Left renal pelvis (tissue), 4 donors: ENCODE measurements at places on chromosomes 4 and X.

GRCh38 chr4:146261041-146261440 lies 46.7 kb downstream of the REELD1 start:
- no peak for DNase-seq

DNA sequence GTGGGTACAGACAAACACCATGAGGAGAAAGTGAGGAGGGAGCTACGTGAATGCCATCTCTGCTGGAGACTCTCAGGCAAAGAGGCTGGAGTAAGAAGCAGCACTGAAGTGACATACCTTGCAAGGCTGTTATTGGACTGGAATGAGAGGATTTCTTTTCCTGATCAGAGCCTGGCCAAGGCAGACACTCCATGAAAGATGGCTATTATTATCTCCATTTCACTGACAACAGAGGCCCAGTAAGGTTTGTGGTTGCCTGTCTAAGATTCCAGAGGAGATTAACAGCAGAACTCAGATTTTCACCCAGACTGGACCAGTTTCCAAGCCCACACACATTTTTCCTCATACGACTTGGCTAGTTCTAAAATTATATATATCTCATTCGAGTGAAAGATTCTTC lies 162.0 kb upstream of the EOLA2 start:
- DNase-seq: no peak

GRCh38 chrX:13064599-13065143 lies 20.3 kb upstream of the FAM9C start:
- no peak for DNase-seq

DNA sequence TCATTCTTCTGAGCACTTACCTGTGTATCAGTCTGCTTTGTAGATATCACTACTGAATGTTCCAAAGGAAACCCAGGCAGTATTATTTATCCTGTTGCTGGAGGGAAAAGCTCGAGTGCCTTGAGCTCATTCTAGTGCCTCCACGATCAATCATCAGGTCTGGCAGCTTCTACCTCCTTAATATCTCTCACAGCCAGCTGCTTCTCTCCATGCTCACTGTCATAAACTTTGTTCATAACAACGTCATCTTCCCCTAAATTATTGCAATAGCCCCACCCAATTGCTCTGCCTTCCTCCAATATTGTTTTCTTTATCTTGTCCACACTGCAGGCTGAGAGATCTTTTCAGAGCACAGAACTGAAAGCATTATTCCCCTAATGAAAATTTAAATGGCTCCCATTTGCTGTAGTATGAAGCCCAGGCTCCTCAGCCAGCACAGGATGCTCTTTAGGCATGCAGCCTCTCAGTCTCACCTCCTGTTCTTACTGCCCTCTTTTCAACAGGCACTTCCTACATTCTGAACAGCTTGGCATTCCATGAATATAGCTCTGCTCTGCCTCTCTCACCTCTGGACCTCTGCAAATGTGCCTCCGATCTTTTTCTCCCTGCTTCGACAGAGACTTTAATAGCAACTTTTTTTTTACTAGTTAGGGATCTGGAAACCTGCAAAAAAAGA lies 504.2 kb upstream of the IGFBP7 start:
- DNase-seq: no peak

DNA sequence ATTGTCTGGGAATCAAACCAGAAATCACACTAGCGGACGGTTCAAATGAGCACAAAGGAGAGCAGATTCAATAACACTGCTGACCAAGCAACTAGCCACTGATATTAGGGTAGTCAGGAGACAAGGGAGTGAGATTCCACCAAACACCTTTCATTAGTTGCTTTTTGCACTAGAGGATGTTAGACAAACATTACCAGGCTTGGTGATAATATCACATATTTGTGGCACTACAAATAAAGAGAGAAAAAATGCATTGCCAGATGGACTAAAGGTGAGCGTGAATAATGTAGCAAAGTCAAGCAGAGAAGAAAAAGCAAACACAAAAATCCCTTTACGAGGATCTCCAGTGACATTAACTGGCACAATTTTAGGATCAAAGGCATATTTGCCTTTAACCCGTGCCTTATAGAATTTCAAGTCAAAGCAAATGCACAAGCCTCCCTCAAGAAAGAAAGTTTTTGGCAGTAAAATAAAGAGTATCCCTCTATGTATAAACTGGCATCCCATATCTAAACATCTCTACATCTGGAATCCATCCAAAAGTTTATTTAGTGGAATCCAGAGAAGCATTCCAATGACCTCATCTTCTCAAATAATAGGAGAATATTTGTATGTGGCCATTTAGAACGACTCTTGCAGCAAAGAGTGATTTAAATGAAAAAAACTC lies 290.9 kb downstream of the KCTD8 start:
- no peak for DNase-seq

- no peak for DNase-seq
Measured at GRCh38 chr4:40453912-40454311, 118.8 kb downstream of the CHRNA9 start.

DNA sequence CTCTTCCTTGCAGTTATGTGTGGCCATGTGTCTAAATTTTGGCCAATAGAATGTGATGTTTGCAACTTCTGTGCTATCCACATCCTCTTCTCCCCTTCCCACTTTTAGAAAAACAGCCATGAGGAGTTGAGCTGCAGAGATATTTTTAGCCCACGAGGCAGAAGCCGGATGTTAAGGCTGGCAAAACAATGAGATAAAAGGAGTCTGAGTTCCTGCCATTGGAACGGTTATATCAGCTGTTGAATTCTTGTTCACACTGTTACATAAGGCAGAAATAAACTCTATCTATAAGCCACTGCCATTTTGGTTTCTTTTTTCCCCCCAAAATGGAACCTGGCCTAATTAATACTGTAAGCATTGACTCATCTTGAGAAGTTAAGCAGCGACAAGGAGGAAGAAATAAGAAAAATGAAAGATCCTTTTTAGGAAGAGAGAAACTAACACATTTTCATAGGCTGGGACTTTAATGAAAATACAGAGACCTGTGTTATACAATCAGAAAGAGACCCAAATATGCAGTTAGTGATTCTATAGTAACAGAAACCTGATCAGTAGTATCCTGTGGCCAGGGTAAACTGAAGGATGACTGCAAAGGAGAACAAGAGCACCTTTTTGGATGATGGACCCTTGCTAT lies 200.5 kb downstream of the INPP4B start:
- DNase-seq: no peak

DNA sequence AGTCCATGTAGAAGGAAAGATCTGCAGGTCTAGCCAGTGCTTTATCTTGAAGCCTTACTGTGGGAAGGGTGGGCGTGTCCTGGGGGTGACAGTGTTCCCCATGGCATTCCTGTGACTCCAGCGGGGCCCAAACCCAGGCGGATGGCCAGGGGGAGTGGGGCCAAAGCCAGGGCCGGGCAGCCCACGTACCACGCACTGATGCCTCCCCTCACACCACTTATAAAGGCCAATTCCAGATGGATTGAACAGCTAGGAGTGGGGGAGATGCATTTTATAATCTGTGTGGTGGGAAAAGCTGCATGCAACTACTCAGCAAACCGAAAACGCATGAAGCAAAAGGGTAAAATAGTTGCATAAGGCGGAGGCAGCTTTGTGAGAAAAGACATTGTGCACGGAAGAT lies 36.4 kb downstream of the NELFA start:
- DNase-seq: no peak

- DNase-seq: no peak
Measured at GRCh38 chr4:103008875-103009729, 10.4 kb downstream of the SLC9B1 start.

- DNase-seq: no peak
Measured at GRCh38 chr4:106277140-106277675, 38.8 kb downstream of the TBCK start.

DNA sequence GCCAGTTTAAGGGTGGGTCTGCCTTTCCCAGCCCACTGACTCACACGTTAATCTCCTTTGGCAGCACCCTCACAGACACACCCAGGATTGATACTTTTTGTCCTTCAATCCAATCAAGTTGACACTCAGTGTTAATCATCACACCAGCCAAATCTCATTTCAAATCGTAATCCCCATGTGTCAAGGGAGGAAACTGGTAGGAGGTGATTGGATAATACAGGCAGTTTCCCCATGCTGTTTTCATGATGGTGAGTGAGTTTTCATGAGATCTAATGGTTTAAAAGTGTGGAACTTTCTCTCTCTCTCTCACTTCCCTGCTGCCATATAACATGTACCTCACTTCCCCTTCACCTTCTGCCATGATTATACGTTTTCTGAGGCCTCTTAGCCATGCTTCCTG lies 647.2 kb upstream of the FRG1 start:
- DNase-seq: no peak

DNA sequence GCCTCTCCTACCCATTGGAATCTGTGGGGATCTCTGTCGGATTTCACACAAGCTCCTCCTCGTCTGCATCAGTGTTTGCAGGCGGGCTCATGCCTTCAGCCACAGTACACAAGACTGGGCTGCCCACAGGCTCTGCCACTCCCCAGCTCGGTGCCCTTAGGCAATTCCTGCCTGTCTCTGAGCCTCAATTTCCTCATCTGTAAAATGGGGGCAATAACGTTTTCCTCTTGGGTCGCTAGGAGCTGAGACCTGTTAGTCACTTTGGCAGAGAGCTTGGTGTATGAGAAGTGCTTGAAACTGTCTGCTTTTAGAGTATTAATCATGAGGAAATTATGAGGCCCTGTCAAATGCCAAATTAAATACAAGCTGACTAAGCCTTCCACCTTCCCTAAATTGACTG lies 27.6 kb upstream of the MSX1 start:
- DNase-seq: no peak

DNA sequence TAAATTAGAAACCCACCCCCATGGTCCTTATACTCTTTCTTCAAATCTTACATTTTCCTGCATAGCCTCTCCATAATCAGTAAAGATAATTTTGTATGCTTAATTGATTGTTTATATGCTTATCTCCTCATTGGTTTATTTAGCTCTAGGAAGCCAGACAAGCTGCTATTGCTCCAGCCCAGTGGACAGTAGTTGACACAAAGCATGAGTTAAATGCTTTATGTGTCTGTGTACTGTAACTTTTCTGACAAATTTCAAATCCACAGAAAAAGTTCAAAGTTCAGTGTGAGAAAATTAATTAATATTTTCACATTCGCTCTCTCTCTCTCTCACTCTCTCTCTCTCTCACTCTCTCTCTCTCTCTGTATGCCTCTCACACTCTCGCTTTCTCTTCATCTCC lies 181.7 kb downstream of the GABRB1 start:
- no peak for DNase-seq

GRCh38 chr4:141081921-141082395 lies 51.3 kb downstream of the RNF150 start:
- DNase-seq: no peak

- DNase-seq: no peak
Measured at GRCh38 chr4:81207828-81208227, 7.2 kb downstream of the PRKG2 start.

DNA sequence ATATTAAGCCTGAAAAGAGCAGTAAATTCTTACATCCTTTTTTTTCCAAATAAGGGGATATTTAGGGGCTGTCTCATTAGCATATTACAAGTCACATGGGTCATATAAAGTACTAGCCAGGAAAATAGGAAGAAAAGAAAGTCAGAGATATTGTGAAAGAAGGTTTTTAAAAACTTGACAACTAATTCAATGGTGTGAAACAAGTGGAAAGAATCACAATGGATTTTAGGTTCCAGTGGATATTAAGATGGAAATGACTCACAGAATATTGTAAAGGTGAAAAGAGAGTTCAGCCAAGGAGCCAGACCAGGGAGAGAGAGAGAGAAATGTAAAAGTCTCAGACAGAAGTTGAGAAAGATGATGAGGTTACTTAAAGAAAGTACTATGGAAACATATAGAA lies 297.2 kb downstream of the IQCM start:
- DNase-seq: no peak

DNA sequence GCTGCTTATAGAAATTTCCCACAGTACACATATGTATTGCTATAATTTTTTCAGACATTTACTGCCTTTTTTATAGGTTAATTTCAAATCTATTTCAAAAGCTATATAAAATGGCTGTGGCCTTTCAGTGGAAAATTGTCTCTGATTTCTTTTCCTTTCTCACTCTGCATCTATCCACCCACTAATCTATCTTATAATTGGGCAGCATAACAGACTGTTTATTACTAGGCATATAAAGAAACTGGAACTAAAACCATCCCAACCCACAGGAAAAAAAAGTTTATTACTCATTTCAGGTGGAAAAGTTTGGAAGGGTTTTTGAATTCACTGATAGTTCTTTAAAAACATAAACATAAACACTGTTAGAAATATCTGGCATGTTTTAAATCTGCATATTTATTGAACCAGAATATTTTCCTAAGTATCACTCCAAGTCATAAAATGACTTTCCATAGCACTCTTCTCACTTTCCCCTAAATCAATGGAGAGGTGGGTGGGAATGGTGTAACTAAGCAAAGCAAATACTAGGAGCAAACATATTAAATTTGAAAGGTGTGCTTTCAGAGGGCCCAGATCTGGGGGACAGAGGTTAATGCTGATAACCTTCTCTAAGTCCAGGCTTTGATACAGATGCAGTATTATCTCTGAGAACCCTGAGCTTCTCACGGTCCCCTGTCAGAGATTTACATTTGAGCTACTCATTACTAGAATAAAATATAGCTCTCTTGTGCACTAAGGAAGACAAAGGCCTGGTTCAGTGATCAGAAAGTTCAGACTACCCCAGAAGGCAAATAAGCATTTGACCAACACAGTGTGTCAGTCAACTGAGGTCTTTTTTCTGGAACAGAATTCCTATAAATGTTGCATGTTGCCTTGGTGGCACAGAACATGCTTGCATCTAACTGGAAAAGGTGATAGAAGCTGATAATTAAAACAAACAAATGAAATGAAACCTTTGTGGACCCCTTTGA lies 328.3 kb downstream of the UNC5C start:
- DNase-seq: no peak

DNA sequence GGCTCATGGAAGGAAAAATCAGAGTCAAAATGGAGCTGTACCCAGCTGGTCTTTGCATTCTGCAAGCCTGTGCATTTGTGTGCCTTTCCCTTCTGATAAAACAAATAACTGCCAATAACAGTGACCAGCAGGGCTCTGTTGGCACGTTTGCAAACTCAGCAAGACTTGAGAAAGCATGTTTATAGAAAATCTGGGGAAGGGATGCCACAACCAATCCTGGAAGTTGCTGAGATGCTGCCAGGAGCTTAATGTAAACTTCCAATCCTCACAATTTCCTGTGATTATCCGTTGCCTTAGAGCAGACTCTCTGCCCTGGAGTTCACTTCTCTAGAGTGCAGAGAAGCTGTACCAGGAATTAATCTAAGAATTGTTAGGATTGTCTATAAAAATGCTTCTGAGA lies 6.9 kb upstream of the ANXA3 start:
- DNase-seq: no peak

GRCh38 chr4:119211867-119212233 lies 663 bp upstream of the USP53 start:
- no peak for DNase-seq

GRCh38 chrX:40085102-40085551 lies 12.6 kb downstream of the BCOR start:
- DNase-seq: no peak
